Large intestine (tissue), 12 donors: ENCODE measurements at places on chromosomes 3 and 15. TPM values are rescaled to one million over a fixed set of nuclear protein-coding genes. Genes with fewer than 3 reads are reported as not detected.

DNA sequence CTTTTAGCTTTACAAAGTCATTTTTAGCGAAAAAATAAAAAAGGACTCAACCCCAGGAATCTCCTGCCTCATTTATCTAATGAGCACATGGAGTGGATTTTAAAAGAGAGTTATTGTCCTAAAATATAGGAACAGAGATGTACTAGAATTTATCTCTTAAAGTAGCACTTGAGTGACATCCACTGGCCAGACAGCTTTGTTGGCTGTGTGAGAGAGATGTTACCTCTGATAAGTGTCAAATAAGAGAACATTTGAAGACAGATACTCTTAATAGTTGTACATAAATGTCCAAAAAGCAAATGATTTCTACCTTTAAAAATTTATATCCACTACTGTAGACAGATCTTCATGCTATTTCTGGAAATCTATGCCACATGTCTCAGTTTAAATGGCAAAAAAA is 12.3 kb upstream of the MFSD1 start:
- no peaks in the 10 kb centered on the region for H3K27me3 ChIP-seq
- no peaks in the 10 kb centered on the region for H3K4me1 ChIP-seq
- no peak overlapping the region for H3K4me3 ChIP-seq
- no peak overlapping the region for H3K27ac ChIP-seq
- no peaks in the 10 kb centered on the region for H3K36me3 ChIP-seq

GRCh38 chr15:43135351-43135750 is 2.0 kb downstream of the TMEM62 start:
- H3K4me1 ChIP-seq, result no peaks in the 10 kb centered on the region
- no peak for DNase-seq
- peaks cover 6% of the 10 kb centered on the region for H3K27me3 ChIP-seq
- peaks cover 39% of the 10 kb centered on the region for H3K36me3 ChIP-seq
- H3K4me3 ChIP-seq, result no peak overlapping the region

DNA sequence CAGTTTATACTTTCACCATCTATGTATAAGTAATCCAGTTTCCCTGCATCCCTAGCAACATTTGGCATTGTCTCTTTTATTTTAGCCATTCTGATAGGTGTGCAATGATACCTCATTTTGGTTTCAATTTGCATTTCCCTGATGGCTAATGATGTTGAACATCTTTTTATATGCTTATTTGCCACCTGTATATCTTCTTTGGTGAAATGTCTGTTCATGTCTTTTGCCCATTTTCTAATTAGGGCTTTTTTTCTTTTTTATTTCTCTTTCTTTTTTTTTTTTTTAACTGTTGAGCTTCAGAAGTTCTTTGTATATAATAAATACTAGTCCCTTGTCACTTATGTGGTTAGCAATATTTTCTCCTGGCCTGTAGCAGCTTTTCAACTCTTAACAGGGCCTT is 68.9 kb downstream of the TM2D3 start:
- H3K4me3 ChIP-seq, result no peak overlapping the region
- no peaks in the 10 kb centered on the region for H3K36me3 ChIP-seq
- no peaks in the 10 kb centered on the region for H3K4me1 ChIP-seq
- H3K27me3 ChIP-seq, result peaks cover 4% of the 10 kb centered on the region
- H3K27ac ChIP-seq, result no peak overlapping the region

DNA sequence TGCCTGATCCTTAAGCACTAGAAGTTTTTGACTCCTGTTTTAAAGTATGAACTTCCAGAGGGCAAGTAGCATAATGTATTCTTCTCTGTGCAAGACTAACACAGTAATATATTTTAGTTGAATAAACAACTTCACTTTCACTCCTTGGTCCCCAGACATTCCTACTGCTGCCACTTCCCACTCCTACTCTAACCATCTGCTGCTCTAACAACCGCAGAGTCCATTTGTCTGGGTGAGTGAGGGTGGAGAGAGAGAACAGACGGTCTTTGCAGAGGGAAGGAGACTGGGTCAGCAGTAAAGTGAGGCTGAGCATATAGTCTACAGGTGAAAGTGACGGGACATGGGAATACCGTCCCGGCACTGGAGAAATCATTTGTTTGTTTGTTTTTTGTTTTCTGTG is 301.0 kb upstream of the SLCO3A1 start:
- no peak for DNase-seq
- no peak overlapping the region for H3K27ac ChIP-seq
- no peak overlapping the region for H3K4me3 ChIP-seq
- no peaks in the 10 kb centered on the region for H3K4me1 ChIP-seq
- H3K36me3 ChIP-seq, result no peaks in the 10 kb centered on the region

GRCh38 chr3:117118604-117119003 is 409.0 kb downstream of the TUSC7 start:
- no peaks in the 10 kb centered on the region for H3K27me3 ChIP-seq
- no peak overlapping the region for H3K4me3 ChIP-seq
- H3K4me1 ChIP-seq, result peaks cover 9% of the 10 kb centered on the region
- no peak for DNase-seq

DNA sequence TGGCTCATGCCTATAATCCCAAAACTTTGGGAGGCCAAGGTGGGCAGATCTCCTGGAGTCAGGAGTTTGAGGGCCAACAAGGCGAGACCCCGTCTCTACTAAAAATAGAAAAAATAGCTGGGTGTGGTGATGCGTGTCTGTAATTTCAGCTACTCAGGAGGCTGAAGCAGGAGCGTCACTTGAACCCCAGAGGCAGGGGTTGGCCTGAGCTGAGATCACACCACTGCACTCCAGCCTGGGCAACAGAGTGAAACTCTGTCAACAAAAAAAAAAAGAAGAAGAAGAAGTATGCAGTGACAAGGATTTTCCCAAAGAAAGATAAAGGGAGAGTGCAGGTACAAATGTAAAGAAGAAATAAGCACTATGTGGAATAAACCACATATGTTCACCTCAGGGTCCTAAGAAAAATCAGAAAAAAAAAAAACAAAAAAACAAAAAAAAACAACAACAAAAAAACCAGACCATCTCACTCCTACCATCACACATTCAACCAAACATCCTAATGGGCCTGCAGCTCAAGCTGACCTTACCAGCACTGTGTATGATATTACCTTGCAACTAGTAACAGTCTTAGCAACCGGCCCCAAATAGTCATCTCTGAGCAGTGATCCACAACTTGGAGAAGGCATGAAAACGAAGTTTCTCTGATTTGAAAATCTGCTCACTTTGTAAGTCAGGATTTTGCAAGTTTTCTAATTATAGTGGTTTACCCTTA is 296.7 kb upstream of the PROK2 start:
- H3K27ac ChIP-seq, result no peak overlapping the region
- H3K36me3 ChIP-seq, result no peaks in the 10 kb centered on the region
- H3K4me1 ChIP-seq, result no peaks in the 10 kb centered on the region
- peaks cover 3% of the 10 kb centered on the region for H3K27me3 ChIP-seq
- no peak overlapping the region for H3K4me3 ChIP-seq

DNA sequence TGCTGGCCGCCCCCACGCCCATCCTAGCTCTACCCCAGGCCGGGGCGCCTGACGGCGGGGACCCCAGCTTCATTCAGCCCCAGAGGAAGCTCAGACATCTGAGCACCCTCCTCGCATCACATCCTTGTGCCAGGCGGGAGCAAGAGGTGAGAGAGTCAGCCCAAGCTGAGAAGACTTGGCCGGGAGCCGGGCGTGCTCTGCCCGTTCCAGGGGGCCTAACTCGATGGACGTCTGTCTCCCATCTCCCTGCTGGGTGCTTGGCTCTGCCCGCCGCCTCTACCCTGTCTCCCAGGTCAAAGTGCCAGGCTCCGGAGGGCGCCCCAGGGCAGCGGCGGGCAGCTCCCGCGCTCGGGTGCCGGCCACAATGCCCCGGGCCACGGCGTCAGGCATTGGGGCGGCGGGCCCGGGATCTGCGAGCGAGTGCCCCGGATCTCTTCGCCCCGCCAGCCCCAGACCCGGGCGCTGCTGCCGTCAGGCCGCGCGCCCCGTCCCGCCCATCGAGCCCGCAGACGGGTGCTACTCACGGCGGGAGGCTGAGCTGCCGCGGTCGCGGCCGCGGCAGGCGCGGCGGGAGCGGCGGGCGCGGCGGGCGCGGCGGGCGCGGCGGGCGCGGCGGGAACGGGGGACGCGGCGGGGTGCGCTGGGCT is 388 bp downstream of the DAPK2 start:
- no peak for DNase-seq
- no peaks in the 10 kb centered on the region for H3K36me3 ChIP-seq
- H3K27me3 ChIP-seq, result no peaks in the 10 kb centered on the region
- H3K4me3 ChIP-seq, result peak overlapping the region; percentile 41
- H3K4me1 ChIP-seq, result peaks cover 22% of the 10 kb centered on the region
- H3K27ac ChIP-seq, result no peak overlapping the region

GRCh38 chr3:1380926-1381646 is 288.3 kb downstream of the CNTN6 start:
- H3K27ac ChIP-seq, result no peak overlapping the region
- no peaks in the 10 kb centered on the region for H3K27me3 ChIP-seq
- H3K4me1 ChIP-seq, result no peaks in the 10 kb centered on the region
- H3K4me3 ChIP-seq, result no peak overlapping the region

DNA sequence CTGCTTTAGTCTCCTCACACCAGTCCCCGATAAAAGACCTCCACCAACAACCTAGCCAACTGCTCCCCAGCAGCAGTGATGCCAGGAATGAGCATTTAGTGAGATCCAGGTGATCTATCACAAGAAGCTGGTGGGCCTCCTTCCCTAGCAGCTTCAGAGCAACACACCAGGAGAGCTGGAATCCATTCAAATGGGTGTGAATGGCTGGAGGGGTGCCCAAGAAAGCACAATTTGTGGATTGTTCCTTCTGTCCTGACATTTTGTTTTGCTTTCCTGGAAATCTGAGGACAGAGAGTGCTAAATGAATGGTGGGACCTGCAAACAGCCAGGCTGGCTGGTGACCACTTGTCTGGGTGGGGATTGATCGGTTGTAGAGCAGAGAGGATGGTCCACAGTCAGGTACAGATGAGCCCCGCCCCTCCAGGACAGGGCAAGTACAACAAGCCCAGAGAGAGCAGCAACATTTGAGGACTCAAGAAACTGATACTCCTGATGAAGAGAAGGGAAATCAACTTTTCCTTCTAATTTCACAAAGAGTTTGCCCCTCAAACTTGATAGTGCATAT is 316.8 kb downstream of the VPS13C start:
- no peak overlapping the region for H3K4me3 ChIP-seq
- H3K27me3 ChIP-seq, result no peaks in the 10 kb centered on the region
- no peaks in the 10 kb centered on the region for H3K4me1 ChIP-seq

DNA sequence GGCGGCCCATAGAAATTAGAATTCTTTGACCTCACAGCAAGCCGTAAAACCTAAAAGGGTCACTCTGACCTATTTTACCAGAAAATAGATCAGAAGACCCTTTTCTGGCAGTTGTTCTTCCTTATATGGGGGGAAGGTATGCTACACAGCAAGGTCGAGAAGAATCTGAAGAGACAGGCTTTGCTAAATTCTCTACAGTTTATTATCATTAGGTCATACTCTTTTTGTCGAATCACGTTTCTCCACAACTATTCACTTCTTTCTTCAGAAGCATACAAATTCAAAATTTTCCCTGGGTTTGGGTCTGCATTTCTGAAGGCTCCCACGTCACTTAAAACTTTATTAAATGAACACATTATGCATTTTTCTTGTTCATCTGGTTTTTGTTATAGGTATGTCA is 229.5 kb upstream of the GRM7 start:
- H3K4me3 ChIP-seq, result no peak overlapping the region
- H3K4me1 ChIP-seq, result no peaks in the 10 kb centered on the region
- no peaks in the 10 kb centered on the region for H3K27me3 ChIP-seq
- H3K36me3 ChIP-seq, result no peaks in the 10 kb centered on the region
- no peak overlapping the region for H3K27ac ChIP-seq
- no peak for DNase-seq

DNA sequence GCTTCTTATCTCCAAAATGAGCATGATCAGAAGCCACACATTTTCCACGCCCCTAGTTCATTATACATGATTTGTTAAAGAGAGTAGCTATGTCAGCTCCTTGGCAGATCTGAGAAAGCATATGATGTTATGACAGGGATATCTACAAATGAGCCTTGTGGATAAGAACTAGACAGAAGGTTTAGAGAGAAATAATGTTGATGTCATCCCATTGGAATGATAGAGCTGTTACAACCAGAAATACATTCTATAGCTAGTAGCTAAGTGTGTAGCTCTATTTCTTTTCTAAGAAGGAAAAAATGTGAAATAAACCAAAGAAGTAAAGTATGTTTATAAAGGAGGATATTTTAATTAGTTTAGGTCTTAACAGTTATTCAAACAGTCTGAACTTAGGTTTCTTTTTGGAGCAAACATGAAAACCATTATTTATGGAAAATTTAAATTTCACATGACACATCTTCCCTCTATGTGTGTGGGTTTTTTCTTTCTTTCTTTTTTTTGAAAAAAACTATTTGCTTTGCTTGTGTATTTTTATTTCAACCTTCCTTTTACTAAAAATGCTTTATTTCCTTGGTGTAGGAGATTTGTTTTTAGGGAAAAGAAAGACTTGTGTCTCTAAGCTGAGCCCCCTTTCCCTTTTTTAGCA is 167.7 kb downstream of the GHSR start:
- no peaks in the 10 kb centered on the region for H3K4me1 ChIP-seq
- H3K36me3 ChIP-seq, result peaks cover 12% of the 10 kb centered on the region
- DNase-seq, result peak; percentile 37

GRCh38 chr3:149042789-149043386 is 43.4 kb downstream of the HLTF start:
- H3K27me3 ChIP-seq, result no peaks in the 10 kb centered on the region
- H3K36me3 ChIP-seq, result peaks cover 26% of the 10 kb centered on the region
- peak overlapping the region; percentile 33 for H3K27ac ChIP-seq
- H3K4me1 ChIP-seq, result peaks cover 5% of the 10 kb centered on the region
- no peak overlapping the region for H3K4me3 ChIP-seq
- peak; percentile 79 for DNase-seq

GRCh38 chr3:111963424-111963823 is 15.4 kb upstream of the ABHD10 start:
- H3K27ac ChIP-seq, result no peak overlapping the region
- no peaks in the 10 kb centered on the region for H3K27me3 ChIP-seq
- H3K4me3 ChIP-seq, result no peak overlapping the region
- H3K36me3 ChIP-seq, result peaks cover 5% of the 10 kb centered on the region
- DNase-seq, result no peak

GRCh38 chr15:99590913-99591646 is 25.3 kb downstream of the MEF2A start:
- DNase-seq, result no peak
- no peak overlapping the region for H3K4me3 ChIP-seq
- no peak overlapping the region for H3K27ac ChIP-seq

DNA sequence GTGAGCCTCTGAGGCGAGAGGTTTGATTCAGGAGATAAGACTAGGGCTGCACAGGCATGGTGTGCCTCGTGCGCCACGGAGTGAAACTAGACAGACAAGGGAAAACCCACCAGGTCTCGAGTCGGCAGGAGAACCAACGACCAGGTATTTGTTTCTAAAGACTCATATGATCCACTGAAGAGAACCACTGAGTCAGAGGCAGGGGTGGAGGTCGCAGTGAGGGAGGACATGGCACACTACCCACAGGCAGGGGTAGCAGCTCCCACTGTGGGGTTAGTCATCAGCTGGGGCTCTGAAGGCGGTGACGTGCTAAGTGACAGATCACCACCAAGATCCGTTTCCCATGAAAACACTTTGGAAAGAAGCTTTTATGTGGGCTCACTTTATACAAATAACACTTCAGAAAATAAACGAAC is 45.7 kb downstream of the CHSY1 start:
- no peak overlapping the region for H3K4me3 ChIP-seq
- no peak overlapping the region for H3K27ac ChIP-seq
- H3K36me3 ChIP-seq, result no peaks in the 10 kb centered on the region
- no peak for DNase-seq

IL5RA gene
- polyA plus RNA-seq, result 0.28 TPM

NIT2 gene
- 78.8 TPM for polyA plus RNA-seq
